ENCODE measurements at places on chromosomes 7 and 10.

- no peak for DNase-seq
Measured at GRCh38 chr7:77913977-77914607, 115.5 kb downstream of the PHTF2 start.

DNA sequence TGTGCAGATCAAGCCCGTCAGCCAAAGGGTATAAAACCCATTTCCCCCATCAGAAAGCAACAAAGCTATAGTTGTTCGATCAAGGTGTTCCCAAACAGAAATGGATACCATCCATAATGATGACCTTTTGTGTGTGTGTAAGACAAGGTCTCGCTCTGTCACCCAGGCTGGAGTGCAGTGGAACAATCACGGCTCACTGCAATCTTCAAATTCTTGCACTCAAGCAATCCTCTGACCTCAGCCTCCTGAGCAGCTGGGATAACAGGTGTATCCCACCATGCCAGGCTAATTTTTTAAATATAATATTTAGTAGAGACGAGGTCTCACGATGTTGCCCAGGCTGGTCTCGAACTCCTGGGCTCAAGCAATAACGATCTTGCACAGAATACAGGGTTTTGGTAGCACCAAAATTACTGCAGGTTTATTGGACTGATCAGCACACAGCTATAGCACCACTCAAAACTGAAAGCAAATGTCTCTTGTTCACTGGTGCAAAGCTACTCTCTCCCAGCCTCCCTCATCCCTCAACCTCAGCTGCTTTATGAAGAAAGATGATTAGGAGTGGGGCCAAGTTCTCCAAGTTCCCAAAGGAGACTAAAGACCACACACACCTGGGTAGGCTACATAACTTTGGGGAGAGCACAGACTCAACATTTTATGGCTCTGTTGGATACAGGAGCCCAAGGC lies 80.5 kb downstream of the ABI1 start:
- DNase-seq, result no peak

DNA sequence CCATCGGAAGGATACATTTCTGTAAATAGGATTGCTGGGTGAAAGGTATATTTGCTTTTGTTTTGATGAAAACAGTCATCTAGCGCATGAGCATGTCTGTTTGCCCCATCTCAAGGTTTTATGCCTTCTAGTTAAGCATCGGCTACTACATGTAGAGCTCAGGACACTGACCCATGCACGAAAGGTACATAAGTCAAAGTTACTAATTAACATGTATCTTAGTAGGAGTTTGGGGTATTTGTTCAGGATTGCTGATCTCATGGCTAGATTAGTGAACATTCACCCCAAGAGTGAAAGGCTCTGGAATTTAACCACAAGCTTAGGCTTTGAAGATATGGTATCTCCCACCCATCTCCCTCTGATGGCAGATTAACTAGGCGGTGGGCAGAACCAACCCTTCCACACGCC lies 91.5 kb downstream of the RBM20 start:
- no peak for DNase-seq

DNA sequence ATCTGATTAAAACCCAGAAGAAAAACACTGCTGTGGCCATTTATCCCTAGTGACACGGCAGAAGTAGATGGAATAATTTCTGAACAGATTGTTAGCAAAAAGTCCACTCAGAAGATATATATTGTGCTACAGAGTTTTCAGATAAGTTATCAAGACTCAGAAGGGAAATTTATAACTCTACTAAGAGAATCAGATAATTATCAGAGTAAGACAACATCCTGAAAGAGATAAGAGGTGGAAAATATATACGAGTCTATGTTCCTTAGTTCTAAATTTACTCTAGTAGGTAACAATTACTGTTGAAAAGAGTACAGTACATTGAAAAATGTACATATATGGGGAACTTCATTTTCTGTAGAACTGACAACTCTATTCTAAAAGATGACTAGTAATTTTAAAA lies 176.7 kb downstream of the GNAI1 start:
- DNase-seq, result no peak

DNA sequence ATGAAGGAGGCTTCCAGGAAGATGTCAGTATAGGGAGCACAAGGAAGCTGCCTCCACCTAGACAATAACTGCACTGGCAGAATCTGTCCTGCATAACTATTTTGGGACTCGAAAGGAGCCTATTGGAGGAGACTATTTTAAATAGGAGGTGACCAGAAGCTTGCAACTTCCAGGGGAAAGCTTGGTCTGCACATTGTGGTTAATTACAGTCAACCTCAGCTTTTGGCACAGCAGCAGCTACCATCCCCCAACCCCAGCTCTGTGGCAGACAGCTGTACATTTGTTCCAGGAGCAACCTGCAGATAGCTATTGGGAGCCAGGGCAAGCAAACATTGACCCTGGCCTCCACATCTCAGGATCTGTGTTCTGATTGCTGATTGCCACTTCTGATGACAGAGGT lies 46.3 kb upstream of the NANOS1 start:
- no peak for DNase-seq

- DNase-seq, result no peak
Measured at GRCh38 chr10:16832351-16833080, 15.3 kb upstream of the RSU1 start.

GRCh38 chr7:74428023-74428422 lies 25.7 kb upstream of the GTF2IRD1 start:
- no peak for DNase-seq

DNA sequence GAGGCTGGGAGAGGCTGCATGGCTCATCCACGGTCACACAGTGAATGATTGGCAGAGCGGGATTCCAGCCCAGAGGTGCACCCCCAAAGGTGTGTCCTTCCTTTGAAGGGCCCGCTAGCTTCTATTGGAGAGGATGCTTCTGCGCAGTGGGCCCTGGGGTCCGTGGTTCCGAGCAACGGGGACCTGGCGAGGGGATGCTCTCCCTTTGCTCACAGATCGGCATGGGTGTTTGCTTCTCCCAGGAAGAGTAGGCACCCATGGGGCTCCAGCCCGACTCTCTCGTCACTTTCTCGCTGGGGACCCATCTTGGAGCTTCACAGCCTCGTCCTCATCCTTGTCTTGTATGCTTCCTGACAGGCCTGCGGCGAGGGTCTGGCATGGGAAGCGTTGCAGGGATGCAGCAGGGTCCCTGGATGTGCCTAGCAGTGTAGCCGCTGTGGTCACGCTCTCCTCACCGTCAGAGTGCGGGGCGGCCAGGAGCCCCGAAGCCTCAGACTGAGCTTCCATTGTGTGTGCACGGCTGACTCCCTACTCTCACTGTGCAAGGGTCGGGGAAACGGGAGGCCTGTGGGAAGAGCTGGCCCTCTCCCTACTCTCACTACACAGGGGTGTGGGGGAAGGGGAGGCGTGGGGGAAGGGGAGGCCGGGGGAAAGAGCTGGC lies 538.5 kb upstream of the FOXK1 start:
- no peak for DNase-seq

Measured in activated T-cell treated with anti-CD3 and anti-CD28 coated beads for 24 hours (primary cell).